ENCODE measurements at places on chromosomes 5 and 9. TPM values are rescaled to one million over a fixed set of nuclear protein-coding genes. Genes with fewer than 3 reads are reported as not detected.

CLK4 gene
- total RNA-seq, result 8.2 TPM

PCDHGA7 gene
- 3.3 TPM for total RNA-seq

SPINK7 gene
- total RNA-seq, result not detected

- no peak overlapping the region for H3K4me3 ChIP-seq
- H3K27ac ChIP-seq, result no peak overlapping the region
- no peak for DNase-seq
- peaks cover 12% of the 10 kb centered on the region for H3K27me3 ChIP-seq
These were observed 15.3 kb upstream of the RNF130 start for GRCh38 chr5:180086816-180087399.

- H3K27me3 ChIP-seq, result no peaks in the 10 kb centered on the region
- no peaks in the 10 kb centered on the region for H3K36me3 ChIP-seq
- peaks cover 10% of the 10 kb centered on the region for H3K4me1 ChIP-seq
- H3K4me3 ChIP-seq, result no peak overlapping the region
These were observed 50.1 kb upstream of the ANKRD33B start for GRCh38 chr5:10513501-10514442.

Data from IMR-90 (cell line).